ENCODE measurements at places on chromosomes 1 and 21. TPM values are rescaled to one million over a fixed set of nuclear protein-coding genes. Genes with fewer than 3 reads are reported as not detected.

Gene CHIA
- 0.70 TPM for polyA plus RNA-seq

GRCh38 chr1:205585835-205586785 lies 45.7 kb downstream of the ELK4 start:
- H3K4me3 ChIP-seq, result no peak overlapping the region
- DNase-seq, result no peak
- H3K27me3 ChIP-seq, result no peaks in the 10 kb centered on the region
- no peak overlapping the region for H3K27ac ChIP-seq

GRCh38 chr1:230281556-230281955 lies 144.6 kb downstream of the PGBD5 start:
- H3K27ac ChIP-seq, result no peak overlapping the region
- no peak overlapping the region for H3K4me3 ChIP-seq
- H3K36me3 ChIP-seq, result no peaks in the 10 kb centered on the region
- no peaks in the 10 kb centered on the region for H3K27me3 ChIP-seq
- no peak for DNase-seq

DNA sequence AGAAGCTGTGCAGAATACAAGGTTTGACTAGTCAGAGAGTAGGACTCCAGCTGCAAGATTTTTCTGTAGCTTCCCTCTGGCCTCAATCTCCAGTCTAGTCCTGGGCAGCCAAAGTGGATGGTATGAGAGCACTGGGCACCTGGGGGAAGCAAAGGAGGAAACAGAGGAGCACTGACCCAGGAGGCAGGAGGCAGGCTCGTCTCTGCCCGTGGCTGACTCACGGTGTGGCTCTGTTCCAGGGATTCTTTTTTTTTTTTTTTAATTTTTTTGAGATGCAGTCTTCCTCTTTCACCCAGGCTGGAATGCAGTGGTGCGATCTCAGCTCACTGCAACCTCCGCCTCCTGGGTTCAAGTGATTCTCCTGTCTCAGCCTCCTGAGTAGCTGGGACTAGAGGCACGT lies 4.1 kb upstream of the NPPB start:
- peaks cover 8% of the 10 kb centered on the region for H3K4me1 ChIP-seq
- DNase-seq, result no peak
- H3K27ac ChIP-seq, result no peak overlapping the region
- no peaks in the 10 kb centered on the region for H3K36me3 ChIP-seq
- H3K4me3 ChIP-seq, result no peak overlapping the region
- H3K27me3 ChIP-seq, result peaks cover 7% of the 10 kb centered on the region

GRCh38 chr1:60431593-60431992 lies 358.0 kb upstream of the C1orf87 start:
- no peak overlapping the region for H3K4me3 ChIP-seq
- H3K36me3 ChIP-seq, result no peaks in the 10 kb centered on the region
- no peaks in the 10 kb centered on the region for H3K27me3 ChIP-seq

- no peak overlapping the region for H3K27ac ChIP-seq
- H3K36me3 ChIP-seq, result no peaks in the 10 kb centered on the region
- no peak for DNase-seq
- H3K27me3 ChIP-seq, result no peaks in the 10 kb centered on the region
- no peak overlapping the region for H3K4me3 ChIP-seq
Measured at GRCh38 chr1:240973875-240974274, 361.9 kb upstream of the GREM2 start.

DNA sequence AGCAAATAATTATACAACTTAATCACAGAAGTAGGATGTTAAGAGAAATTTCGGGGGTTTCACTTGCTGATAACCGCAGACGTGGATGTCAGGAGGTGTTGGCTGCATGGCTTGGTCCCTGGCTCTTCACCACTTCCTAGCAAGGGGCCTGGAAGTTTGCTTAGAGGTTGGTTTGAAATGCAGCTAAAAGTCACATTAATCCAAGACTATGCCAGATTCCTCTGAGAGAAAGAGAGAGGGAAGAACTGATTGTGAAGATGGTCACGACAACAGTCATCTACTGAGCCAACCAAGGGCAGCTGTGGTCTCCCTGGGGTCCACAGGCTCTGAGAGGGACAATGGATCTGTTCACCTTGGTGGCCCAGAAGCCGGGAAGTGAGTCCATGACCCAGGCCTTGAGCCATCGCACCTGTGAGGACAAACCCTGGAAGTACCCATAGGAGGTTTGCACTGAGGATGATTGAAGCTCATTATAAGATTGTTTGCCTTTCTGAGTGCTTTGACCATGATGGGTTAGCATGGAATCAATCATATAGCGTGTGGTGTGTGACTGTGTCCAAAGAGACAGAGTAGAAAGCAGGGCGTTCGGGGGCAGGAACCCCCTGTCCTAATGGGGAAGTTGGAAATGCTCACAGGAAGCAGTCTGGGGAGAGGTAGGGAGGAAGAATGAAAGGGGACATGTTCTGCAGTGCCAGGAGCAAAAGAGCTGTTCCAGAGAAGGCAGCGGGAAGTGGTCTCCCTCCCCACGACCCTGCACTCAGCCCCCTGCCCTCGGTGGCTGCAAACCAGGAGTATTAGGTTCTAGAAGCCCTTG lies 47.1 kb downstream of the UMODL1 start:
- H3K27me3 ChIP-seq, result no peaks in the 10 kb centered on the region
- H3K4me1 ChIP-seq, result no peaks in the 10 kb centered on the region
- DNase-seq, result no peak

Data from testis (tissue), 5 donors.